ENCODE measurements at places on chromosomes 16 and 17.

- no peak for DNase-seq
Observed at GRCh38 chr17:57160624-57161023, 75.6 kb downstream of the AKAP1 start.

DNA sequence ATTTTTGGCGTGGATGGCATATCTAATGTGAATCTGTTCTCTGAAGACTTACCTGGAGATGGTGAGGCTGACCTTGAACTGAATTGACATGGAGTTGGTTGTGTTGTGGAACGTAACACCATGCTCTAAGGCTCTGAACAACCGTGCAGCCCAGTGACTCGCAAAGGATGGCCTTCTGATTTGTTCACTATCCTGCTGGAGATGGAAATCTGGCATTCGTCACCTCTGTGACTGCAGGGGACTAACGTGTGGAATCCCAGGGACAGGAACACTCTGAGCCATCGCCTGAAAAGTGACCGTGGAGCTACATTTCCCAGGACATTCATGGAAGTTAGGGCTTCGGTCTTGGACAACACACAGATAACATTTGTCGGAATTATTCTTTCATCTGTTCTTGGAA lies 61.1 kb downstream of the BANP start:
- DNase-seq, result no peak

DNA sequence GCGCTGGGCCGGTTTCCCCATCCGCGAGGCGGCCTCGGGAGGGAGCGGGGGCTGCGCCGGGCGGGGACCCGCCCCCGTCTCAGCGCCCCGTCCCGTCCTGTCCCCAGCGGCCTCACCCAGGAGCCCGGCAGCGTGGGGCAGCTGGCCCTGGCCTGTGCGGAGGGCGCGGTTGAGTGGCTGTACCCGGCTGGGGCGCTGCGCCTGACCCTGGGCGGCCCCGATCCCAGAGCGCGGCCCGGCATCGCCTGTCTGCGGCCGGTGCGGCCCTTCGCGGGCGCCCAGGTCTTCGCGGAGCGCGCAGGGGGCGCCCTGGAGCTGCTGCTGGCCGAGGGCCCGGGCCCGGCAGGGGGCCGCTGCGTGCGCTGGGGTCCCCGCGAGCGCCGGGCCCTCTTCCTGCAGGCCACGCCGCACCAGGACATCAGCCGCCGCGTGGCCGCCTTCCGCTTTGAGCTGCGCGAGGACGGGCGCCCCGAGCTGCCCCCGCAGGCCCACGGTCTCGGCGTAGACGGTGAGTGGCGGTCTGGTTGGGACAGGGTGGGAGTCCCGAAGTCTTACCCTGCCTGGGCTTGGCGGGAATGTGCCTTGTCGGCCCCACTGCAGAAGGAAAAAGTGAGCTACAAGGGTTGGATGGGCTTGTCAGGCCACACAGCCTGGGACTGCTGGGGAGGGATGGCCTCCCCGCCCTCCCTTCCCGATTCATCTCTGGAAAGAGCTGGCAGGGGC lies 720 bp downstream of the METRN start:
- DNase-seq, result no peak

DNA sequence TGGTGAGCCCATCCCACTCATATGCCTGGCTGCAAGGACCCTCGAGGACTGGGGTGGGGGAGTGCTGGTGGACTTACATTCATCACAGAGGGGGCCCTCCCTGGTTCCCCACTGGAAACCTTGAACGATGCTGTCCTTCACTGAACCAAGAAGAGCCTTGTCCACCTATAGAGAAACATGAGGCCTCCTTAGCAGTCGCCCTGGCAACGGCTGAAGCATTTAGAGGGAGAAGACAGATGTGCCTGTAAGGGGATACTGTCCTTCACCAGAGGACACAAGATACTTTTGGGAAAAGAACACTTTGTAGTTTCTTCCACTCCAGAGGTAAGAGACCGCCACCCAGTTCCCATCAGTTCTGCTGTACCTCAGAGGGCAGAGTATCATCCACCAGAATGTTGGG lies 6.5 kb downstream of the HIGD1B start:
- no peak for DNase-seq
